ENCODE measurements at places on chromosomes 6 and 20. TPM values are rescaled to one million over a fixed set of nuclear protein-coding genes. Genes with fewer than 3 reads are reported as not detected.

NR2E1 gene
- total RNA-seq = 1.2 TPM

OR12D3 gene
- not detected for total RNA-seq

OOEP gene
- not detected for total RNA-seq

PLCB4 gene
- total RNA-seq = 16.1 TPM

IP6K3 gene
- not detected for total RNA-seq

STX11 gene
- 0.71 TPM for total RNA-seq

GRCh38 chr6:527989-528673 is 128.8 kb downstream of the HUS1B start:
- no peak for DNase-seq

GRCh38 chr6:142881290-142881689 is 63.7 kb downstream of the HIVEP2 start:
- no peak for DNase-seq

DNA sequence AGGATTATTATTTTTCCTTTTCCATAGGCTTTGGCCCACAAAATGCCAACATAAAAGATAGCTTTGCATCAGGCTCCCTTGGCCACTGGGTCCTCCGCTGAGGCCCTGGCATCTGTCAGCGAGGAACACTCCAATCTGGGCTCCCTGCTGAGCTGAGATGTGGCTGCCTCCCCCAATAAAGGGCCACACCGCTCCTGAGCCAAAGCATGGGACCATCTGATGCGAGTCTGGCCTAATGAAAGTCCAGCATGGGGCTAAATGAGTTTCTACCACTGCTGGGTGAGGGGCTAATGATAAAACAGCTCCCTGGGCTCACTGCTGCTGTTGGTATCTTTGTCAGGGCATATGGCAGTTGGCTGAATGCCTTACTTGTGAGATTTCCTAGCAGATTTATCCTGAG is 817.5 kb upstream of the SLC35B3 start:
- no peak for DNase-seq

GRCh38 chr20:35120012-35120701 is 27.0 kb downstream of the EDEM2 start:
- DNase-seq = peak; percentile 91

- no peak for DNase-seq
Measured at GRCh38 chr6:109739686-109740085, 48.6 kb downstream of the FIG4 start.

GRCh38 chr6:21987501-21987957 is 309.3 kb downstream of the PRL start:
- DNase-seq = peak; percentile 82

GRCh38 chr6:106154326-106154725 is 68.2 kb downstream of the PRDM1 start:
- DNase-seq = no peak

DNA sequence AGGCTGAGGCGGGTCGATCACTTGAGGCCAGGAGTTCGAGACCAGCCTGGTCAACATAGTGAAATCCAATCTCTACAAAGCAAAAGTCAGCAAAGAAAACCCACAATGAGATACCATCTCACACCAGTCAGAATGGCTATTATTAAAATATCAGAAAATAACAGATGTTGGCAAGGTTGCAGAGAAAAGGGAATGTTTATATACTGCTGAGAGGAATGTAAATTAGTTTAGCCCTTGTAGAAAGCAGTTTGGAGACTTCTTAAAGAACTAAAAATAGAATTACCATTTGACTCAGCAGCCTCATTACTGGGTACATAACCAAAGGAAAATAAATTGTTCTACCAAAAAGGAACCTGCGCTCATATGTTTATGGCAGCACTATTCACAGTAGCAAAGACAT is 16.7 kb upstream of the GCM1 start:
- peak; percentile 54 for DNase-seq

GRCh38 chr20:61662968-61663331 is 402.7 kb downstream of the TAF4 start:
- no peak for DNase-seq

GRCh38 chr20:3818155-3819151 is 1.9 kb upstream of the AP5S1 start:
- DNase-seq = peak; percentile 94

DNA sequence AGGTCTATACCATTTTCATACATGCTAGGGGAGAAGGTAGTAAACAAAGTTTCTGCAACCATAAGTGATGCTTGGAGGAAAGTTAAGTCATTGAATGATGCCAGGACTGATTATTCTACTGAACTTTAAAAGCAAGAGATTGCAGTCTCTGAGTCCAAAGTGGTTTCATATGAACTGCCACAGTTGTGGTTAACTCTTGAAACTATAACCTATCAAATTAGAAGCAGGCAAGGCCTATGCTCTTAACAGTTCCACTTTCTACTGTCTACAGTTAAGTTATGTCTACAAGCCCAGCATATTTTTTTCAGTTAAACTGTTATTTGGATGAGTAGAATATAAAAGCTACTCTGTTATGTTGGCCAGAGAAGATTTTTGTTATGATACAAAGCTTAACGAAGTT is 326.5 kb upstream of the RUNX2 start:
- DNase-seq = no peak

DNA sequence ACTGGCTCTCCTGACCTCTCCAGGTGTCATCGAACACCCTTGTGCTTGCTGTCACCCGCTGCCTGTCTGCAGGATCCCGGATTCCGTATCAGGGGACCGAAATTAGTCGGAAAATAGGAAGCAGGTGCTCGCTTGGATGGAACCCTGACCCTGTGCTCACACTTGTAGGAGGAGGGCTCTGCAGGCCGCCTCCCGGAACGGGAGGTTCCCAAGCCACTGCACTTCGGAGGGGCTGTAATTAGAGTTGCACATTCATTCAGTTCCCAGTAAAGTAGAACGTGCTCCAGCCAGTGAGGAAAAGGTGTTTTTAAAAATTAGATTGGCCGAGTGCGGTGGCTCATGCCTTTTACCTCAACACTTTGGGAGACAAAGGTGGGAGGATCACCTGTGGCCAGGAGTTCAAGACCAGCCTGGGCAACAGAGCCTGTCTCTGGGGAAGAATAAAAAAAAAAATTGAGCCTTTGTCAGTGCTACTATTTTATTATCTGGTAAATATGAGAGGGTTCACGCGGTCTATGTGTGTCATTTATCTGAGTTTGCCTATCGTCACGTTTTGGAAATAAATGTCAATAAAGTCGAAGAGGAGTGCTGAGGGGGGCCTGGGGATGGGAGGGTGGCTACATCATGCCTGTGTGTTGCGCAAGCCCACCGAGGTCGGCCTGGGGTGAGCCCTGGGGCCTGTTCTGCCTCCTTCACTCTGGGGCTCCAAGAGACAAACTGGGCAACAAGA is 1.5 kb upstream of the GMEB2 start:
- no peak for DNase-seq

GRCh38 chr6:131923356-131923755 is 27.8 kb downstream of the CCN2 start:
- peak; percentile 70 for DNase-seq

DNA sequence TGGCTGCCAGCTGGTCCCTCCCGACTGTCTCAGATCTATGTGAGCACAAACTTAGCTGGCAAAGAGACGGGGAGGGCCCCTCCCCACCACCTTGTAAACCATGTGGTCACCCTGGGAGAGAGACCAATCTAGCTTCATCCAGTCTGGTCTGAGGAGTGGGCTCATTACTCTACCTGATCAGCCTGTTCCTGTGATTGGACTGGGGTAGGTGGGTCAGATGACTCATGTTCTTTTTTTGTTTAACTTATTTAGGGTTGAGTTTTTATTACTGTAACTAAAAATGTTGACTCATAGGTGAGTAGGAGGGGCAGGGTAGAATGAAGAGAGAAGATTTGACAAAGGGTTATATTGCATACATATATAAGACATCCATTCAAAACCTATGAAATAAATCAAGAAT is 4.7 kb downstream of the GSTA4 start:
- DNase-seq = peak; percentile 75

DNA sequence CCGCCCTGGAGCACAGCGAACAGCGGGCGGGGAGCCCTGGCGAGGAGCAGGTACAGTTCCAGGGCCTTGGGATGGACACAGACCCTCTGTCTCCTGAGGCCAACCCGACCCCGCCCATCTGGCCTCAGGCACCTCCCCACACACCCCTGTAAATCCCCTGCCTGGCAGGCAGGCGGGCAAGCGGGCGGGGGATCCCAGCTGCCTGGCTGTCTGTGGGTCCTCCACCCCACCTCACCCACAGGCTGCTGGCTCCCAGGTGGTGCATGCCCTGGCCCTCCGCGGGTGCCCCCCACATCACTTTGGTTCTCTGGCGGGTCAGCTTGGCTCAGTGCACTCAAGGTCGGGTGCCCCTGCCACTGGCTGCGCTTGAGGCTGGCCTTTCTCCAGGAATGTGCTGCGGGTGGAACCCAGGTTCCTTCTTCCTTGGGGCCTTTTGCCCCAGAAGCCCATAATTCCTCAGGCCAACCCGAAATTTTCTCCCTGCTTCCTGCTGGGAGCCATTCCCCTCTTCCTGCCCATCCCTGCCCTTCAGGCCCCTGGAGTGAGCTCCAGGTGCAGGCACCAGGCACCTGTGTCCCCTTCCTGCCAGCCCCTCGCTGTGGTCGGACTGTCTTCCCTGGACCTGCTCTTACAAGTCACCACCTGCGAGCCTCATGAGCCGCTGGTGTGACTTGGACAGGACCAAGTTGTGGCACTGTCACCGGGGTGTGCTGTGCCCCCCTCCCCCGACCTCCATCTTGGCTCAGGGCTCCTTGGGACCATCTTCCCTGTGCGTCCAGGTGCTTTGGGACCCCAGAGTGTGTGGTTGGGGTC is 5.3 kb upstream of the TNFRSF6B start:
- DNase-seq = peak; percentile 41

GRCh38 chr6:938271-938905 is 245.4 kb upstream of the EXOC2 start:
- no peak for DNase-seq

DNA sequence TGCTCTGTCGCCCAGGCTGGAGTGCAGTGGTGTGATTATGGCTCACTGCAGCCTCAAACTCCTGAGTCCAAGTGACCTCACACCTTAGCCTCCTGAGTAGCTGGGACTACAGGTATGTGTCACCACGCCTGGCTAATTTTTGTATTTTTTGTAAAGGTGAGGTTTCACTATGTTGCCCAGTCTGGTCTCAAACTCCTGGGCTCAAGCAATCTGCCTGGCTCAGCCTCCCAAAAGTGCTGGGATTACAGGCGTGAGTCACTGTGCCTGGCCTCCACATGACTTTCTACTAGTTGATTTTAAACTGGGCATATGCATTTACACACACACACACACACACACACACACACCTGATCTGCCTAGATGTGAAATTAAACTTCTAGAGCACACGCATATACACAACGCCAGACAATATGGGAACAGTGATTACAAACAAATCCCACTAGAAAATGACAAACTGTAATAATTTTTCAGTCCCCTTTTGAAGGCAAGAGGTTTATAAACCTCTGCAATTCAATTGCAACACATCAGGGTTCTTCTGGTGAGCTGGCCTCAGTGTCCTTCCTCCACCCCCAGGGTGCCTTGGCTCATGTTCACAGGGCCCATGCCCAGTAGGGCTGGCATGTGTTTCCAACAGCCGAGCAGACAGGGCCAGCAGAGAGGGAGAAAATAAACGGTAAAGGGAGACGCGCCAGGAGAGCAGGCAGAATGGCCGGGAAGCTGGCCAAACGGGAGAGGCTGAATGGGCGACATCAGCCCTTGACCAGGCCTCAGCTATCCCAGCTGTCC is 31.2 kb downstream of the PARD6B start:
- DNase-seq = peak; percentile 91

GRCh38 chr20:479487-479886 is 17.2 kb upstream of the TBC1D20 start:
- DNase-seq = no peak

DNA sequence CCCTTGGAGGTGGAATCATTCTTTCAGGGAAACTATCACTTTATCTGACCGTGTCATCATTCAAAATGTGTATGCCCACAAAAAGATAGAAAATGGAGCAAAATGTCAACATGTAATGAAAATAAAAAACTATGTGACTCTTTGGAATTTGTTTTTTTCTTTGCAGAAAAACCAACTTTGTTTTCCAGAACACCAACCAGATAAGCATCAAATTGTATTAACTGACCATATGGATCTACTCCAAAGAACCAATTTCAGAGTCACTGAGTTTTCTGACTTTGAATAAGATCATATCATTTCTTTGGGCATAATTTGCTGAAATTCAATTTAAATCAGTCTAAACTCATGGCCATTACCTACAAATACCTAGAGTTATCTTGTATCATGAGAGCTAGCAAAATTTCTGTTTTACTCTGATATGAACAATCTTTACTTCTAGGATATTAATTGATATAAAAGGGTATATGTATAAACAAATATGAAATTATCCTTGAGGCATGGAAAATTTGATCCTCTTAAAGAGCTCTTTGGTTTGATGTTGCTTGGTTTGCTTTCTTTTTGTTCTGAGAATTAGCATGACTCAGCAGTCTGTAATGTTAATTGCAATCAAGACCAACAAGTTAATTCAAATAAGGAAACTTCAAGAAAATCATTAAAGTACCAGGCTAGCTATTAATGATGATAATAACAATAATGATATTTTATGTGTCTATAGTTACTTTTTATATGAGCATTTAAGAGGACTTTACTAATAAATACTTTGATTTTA is 444.4 kb upstream of the MARCKS start:
- DNase-seq = peak; percentile 64
